CD4-positive, alpha-beta T cell (primary cell): ENCODE measurements at places on chromosomes 3 and 15.

GRCh38 chr15:69400850-69401249 lies 13.3 kb upstream of the KIF23 start:
- DNase-seq, result no peak

DNA sequence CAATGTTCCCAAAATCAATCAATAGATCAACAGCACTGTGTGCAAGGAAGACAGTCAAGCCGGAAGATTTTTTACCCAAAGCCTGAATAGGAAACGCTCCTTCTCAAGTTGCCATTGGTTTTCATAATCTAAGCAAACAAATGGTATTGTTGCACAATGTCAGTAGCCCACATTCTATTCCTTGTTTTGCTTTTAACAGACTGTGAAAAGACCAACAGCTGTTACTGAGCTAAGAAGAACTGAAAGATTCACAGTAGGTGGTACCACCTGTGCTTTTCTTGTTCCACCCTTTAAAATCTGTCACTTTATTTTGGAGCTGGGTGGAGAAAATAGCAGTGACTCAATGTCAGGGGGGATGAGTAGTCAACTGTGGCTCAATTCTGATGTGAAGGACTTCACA lies 357.5 kb upstream of the CADM2 start:
- no peak for DNase-seq

GRCh38 chr3:12325586-12326515 lies 37.0 kb downstream of the PPARG start:
- DNase-seq, result no peak

DNA sequence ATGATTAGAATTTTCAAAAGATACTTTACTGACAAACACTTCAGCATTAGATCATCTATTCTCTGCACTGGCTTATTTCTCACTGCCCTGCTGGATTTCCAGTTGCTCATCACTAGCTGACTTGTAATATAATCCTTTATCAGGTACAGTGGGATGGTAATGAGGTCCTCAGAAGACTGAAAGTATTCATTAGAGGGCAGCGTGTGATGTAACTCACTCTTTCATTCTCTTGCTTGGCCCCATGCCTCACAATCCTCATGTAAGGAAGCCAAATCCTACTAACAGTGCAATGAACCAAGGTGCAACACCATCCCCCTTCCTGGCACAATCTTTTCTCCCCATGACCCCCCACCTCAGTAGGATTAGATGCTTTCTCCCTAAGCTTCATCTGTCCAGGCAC lies 289.9 kb downstream of the CTNNB1 start:
- DNase-seq, result no peak

DNA sequence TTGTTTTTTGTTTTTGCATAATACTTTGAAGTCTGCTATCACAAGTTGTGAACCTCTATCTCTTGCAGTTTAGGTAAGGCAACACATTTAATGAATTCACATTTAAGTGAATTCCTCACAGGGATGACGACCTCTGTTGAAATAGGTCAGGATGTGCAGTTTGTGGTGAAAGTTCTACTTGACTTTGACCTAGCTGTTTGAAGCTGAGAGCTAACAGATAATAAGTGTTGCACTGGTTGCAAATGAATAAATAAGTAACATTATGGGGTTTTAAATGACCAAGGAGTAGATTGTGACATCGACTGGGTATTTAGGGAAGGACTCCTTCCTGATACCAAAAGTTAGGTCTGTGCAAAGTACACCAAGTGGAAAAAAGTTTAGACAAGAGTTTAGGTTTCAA lies 23.9 kb downstream of the NIT2 start:
- no peak for DNase-seq

- no peak for DNase-seq
Measured at GRCh38 chr15:86327230-86327865, 247.7 kb downstream of the AGBL1 start.

- DNase-seq, result no peak
Measured at GRCh38 chr15:63169788-63170187, 12.5 kb upstream of the RPS27L start.

GRCh38 chr15:70480196-70480856 lies 283.0 kb downstream of the UACA start:
- peak; percentile 27 for DNase-seq

- DNase-seq, result peak; percentile 64
Measured at GRCh38 chr3:153221748-153222162, 59.7 kb downstream of the RAP2B start.

DNA sequence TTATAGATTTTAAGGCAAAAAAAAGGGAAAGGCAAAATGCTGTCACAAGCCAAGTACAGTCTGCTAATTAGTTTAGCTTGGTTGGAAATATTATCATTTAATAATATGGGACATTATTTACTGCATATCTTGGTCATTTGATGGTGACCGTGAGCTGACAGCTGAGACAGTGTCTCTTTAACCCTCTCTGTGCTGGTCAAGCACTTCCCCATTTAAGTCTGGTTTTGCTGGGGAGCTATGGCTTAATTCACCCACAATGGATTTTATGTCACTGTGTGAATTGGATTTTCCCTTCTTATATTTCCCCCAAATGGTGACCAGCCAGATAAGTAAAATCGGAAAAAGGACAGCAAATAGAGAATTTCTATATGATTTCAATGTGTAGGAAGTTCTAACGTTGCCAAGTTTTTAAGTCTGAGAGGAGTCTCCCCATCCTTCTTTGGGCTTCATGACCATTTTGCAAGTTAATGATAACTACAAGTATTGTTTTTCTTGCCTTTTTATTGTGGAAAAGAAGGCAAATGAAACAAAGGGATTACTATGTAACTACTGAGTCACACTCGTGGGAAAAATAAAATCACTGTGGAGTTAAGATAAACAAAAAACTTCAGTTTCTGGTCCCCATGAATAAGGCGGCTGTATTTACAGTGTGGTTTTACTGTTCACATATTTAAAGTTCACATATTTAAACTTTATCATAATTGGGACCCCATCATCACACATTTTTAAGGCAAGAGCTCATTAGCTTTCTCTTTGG lies 373.5 kb downstream of the NR2F2 start:
- DNase-seq, result no peak

GRCh38 chr3:70951316-70951715 lies 632.2 kb downstream of the FOXP1 start:
- DNase-seq, result no peak

GRCh38 chr3:123610331-123610730 lies 25.5 kb upstream of the HACD2 start:
- no peak for DNase-seq

DNA sequence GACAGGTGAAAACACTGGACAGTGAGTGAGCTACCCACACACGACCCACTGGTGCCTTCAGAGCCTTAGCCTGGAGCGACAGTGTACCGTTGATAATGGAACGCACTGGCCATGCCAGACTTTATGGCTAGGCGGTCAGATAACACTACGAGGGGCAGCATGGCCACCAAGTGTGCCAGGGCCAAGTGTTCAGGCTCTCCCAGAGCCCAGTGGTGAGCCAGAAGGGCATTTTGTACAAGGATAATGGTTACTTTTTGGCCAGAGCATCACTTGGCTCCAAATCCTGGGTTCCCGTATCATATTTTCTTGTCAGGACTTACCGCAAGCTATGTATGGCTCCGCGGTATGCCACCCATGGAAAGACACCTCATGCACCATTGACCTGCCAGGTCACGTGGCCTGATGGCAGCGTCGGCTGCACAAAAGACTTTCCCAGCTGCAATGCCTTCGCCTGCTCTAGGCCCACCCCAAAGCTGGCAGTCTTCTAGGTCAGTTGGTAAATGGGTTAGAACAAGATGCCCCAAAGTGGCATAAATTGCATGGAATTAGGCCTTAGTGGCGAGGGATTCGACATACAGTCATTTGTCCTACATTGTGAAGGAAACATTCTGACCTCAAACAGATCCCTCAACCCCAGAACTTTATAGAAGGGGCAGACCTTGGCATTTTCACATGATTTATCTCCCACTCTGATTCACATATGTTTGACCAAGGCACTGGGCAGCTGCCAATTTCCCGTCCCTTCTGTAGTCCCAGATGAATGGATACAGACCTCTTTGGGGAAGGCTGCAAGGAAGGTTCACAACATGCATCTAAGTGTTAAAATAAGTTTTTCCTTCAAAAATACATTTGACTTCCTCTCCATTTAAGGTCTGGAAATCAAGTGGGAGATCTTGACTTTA lies 12.2 kb upstream of the SLC28A1 start:
- DNase-seq, result no peak

- no peak for DNase-seq
Measured at GRCh38 chr15:43134157-43134635, 810 bp downstream of the TMEM62 start.

- DNase-seq, result no peak
Measured at GRCh38 chr3:53324105-53324504, 23.2 kb downstream of the DCP1A start.

- DNase-seq, result no peak
Measured at GRCh38 chr3:180402471-180403073, 199.4 kb upstream of the TTC14 start.

GRCh38 chr3:126035362-126036050 lies 48.4 kb downstream of the SLC41A3 start:
- DNase-seq, result no peak

- no peak for DNase-seq
Measured at GRCh38 chr15:65285291-65286068, 1.2 kb downstream of the PARP16 start.

- DNase-seq, result no peak
Measured at GRCh38 chr3:110910346-110910955, 161.2 kb upstream of the NECTIN3 start.

DNA sequence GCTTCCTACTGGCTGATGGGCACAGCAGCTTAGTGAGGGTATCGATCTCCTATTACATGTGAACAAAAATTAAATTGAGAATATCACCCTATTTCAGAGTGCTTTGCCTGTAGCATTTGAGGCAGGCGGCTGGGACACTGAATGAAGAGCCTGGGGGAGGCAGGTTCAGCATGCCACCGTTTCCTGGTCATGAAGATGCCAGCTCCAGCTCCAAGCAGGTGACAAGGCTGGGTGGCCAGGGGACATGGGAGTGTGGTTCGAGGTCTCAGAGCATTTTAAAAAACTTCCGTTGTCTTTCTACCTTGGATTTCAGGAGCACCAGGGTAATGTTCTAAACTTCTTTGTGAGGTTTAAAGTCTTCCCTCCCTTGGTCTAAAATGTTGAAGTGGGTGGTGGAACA lies 158.2 kb downstream of the RPLP1 start:
- DNase-seq, result no peak

DNA sequence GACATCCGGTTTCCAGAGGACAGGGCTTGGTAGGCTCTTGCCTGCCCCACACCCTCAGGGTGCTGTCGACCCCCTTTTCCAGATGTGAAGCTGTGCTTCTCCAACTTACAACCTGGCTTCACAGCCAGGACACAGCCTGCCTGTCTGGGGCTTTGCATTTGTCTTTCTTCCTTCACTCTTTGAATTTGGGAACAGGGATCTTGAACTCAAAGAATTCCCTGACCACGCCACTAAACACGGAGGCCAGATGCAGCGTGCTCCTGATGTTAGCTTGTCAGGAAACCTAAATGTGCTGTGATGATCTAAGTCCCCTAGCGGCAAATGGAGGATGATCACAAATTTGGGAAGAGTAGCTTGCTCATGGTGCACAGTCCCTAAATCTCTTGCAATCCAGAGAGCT lies 244.8 kb upstream of the RGMA start:
- DNase-seq, result peak; percentile 1

GRCh38 chr3:178966299-178967176 lies 105.1 kb downstream of the ZMAT3 start:
- no peak for DNase-seq

- DNase-seq, result no peak
Measured at GRCh38 chr3:100150473-100150872, 36.2 kb upstream of the FILIP1L start.

- no peak for DNase-seq
Measured at GRCh38 chr15:93253681-93254080, 164.7 kb upstream of the RGMA start.

DNA sequence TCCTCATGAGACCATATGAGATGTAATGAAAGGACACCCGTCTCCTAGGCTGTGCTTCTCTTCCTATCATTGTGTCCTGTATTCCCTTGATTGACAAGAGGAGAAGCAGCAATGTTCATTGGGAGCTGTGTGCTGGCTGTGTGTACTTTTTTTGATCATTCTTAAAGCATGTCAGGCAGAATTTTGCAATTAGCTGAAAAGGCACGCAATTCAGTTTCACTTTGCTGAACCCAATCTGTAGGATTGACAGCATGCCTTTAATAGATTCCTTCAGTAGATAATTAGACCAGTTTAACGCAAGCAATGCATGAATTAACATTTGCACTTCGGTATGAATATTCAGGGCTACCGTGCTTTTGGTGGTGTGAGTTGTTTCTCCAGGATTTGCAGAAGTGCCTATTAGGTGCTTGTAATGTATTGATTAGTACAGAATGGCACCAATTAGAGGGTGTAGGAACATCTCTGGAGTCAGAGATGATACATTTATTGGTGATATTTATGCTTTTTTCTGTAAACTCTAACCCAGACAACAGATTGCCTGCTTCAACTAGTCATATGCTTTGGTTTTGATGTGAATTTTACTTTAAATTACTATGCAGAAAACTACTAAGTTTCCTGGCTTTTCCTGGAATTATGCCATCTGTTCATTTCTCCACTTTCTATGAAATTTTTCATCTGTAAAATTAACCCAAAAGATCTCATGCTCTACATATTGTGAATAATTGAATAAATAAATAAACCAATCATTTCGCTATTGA lies 114.3 kb downstream of the NSUN3 start:
- DNase-seq, result no peak

DNA sequence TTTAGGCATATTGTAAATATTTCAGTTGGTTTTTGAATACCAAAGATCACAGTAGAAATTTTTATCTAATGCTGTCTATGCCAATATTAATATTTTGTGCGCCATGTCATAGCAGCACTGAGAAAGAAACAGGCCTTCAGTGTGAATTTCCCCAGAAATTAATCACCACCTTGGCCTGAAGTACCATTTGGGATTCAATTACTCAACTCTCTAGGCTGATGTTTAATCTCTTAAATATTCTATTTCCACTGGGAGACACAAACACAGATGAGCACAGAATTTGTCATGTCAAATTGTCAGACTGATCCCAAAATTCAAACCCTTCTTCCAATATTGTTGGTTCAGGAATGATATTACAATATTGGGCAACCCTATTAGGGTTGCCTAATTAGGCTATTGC lies 509.3 kb downstream of the ROBO1 start:
- DNase-seq, result no peak

DNA sequence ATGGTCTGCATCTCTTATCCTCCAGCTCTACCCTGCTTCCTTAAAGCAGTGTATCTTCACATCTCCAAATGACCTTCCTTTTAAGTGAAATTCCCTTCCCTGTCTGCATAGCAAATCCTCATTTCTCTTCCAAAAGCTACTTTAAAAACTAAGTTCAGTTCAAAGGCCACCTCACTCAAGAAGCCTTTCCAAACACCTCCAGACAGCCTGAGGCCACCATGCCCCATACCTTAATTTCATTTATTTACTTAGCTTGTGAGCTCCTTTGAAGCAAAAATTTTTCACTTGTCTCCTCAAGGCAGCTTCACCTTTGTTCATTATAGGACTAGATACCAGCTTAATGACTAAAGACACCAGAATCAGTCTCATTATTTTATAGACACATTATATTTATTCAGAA lies 39.4 kb downstream of the PIGB start:
- DNase-seq, result no peak
